ENCODE measurements at places on chromosomes 11 and 22.

GRCh38 chr11:73645972-73646631 lies at the start of gene PLEKHB1:
Gene PLEKHB1 (plus strand): TSS chr11:73646581. CDS start chr11:73646609, 28 bp downstream.
- no peak for DNase-seq

GRCh38 chr11:134939031-134939430 lies 527.0 kb upstream of the B3GAT1 start:
- DNase-seq = no peak

- DNase-seq = no peak
These were observed 284 bp downstream of the CCS start for GRCh38 chr11:66593303-66593635.

- no peak for DNase-seq
These were observed 383.3 kb downstream of the MN1 start for GRCh38 chr22:27418261-27418660.

DNA sequence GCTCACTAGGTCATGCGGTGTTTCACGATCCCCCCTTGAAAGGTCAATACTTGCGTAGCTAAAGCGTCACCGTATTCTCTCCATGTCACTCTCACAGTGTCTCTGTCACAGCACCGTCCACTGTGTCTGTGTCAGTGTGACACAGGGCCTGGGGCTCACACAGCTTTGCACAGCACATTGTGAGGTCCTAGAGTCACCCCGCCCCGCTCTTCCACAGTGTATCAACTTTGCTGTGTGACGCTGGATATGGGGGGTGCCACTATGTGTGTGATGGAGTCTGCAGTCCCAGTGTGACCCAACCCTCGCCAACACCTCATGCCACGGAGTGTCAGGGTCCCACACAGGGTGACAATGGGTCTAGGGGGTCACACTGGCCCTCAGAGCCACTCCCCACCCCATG lies 583 bp downstream of the P4HA3 start:
- DNase-seq = no peak

DNA sequence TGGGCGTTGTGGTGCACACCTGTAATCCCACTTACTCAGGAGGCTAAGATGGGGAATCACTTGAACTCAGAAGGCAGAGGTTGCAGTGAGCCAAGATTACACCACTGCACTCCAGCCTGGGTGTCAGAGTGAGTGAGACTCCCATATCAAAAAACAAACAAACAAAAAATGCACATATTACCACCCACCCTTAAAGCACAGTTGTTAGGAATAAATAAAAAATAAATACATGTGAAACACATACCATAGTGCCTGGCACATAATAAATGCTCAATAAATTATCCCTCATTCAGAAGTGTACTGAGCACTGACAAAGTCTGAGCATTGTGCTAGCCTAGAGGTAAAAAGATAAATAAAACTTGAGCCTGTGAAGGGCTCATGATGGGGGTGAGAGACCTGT lies 9.0 kb upstream of the JAML start:
- no peak for DNase-seq

DNA sequence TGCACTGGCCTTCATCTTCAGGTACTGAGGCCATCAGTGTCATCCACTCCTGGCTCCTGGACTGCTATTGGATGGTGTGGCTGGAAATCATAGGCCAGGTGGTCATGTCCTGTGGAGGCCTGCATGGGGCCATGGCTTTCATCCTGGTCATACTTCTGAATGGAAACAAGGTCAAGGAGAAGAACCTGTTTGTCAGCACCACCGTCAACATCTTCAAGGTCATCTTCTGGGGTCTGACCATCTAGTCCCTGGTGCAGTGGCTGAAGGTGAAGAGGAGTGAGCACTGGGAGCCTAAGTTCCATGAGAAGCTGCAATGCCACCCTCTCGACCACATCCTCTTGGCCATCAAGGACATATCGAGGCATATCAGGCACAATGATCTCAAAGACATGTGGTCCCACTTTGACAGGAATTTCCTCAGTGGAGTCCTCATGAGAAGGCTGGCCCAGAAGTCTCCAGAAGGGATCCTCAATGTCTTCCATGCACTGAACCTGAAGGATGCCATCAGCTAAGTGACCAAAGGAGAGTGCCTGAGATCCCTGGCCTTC lies 120.0 kb upstream of the SERPIND1 start:
- DNase-seq = no peak

DNA sequence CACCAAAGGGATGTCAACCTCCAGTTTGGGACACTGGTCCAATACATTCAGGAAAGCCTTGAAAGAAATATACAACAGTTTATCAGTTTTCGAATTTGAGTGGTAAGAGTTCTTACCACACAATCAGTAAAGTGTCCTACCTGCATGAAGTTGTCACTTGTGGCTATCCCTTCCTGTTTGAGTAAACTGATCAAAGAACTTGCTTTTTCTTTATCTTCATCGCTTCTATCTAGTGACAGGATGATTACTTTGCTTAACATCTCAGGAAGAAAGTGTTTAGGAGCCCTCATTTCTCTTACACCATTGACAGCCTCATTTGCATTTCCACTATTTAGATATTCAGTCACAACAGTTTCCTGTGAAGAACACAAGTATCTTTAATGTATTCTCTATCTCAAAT lies 8.4 kb downstream of the EIF4G2 start:
- no peak for DNase-seq

DNA sequence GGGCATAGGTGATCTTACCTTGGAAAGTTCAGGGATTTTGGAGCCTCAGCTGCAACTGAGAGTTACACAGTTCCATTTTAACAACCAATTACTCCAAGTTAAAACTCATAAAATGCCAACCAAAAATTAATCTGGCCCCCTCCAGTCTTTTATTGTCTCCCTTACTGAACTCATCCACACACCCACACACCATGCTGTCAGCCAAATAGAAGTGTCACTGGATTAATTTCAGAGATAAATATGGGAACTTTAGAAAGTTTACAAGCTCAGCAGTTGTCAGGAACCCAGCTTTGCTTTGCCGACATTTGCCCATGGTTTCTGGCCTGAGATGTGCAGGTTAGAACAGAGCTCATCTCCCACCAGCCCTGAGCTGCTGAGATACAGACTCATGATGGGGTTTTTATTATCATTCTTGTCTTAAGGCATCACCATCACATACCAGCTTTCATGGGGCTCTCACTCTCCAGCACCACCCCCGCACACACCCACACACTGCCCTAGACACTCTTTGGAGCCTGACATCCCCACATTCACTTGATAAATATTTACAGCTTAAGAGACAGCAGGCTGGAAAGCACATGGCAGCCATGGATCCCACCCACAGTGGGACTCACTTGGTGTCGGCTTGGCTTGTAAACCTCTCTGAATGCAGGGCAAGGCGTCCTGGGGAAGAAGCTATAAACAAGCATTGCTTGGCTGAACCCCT lies 23.7 kb upstream of the CTR9 start:
- DNase-seq = no peak

DNA sequence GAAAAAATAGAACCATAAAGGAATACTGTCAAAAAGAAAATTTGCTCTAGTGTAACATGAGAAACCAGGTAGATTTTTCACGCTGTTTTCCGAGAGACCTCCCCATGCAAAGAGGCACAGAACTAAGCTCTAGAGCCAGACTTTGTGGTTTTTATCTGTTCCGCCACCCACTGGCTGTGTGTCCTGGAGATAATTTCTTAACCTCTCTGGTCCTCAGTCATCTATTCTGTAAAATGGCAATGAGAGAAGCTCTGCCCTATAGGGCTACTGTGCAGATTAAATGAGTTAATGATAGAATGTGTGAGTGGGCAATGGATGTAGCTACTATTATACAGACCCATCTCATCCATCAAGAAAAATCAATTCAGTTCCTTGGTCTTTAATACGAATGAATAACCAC lies 9.4 kb upstream of the SIGIRR start:
- DNase-seq = no peak

DNA sequence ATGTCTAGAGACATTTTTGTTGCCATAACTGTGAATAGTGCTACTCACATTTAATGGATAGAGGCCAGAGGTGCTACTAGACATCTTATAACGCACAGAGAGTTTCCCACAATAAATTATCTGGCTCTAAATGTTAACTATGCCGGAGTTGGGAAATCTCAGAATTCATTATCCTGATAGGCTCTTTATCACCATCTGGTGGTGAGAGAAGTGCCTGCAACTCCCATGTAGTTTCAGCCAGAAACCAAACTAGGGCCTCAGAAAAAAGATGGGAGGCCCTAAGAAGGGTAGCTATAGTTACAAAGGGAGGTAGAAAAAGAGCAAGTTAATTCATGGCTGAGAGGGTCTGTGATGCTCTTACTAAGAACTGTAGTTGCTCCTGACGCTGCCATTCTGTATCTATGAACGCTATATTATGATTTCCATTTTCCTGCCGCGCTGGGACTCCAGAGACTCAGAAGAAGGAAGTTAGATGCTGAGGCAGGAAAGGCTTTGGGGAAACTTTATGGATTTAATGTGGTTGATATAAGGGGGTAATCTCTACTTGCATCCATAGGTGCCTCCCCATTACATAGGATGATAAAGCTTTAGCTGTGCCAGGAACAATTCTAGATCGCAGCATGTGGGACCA lies 22.9 kb upstream of the MRPL17 start:
- no peak for DNase-seq

- DNase-seq = no peak
These were observed 59.8 kb upstream of the PRR5 start for GRCh38 chr22:44642096-44642644.

DNA sequence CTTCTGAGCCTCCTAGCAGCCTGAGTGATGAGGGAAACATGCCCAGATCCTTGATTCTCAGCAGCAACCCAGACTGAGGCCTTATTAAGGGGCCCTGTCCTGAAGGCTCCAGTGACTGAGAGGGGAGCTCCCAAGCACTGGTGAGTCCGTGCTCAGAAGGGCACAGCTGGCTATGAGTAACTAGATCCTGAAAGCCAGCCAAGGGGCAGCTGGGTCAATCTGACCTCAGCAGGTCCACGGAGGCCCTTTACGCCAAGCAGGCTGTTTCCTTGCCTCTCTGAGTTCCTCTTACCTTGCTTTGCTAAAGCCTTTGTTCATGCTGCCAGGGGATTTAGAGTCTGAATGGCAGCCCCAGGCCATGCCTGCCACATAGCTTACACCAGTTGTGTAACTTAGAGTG lies 19.3 kb upstream of the MIEF1 start:
- DNase-seq = no peak

- no peak for DNase-seq
These were observed 24.1 kb upstream of the CCDC188 start for GRCh38 chr22:20174785-20175596.

DNA sequence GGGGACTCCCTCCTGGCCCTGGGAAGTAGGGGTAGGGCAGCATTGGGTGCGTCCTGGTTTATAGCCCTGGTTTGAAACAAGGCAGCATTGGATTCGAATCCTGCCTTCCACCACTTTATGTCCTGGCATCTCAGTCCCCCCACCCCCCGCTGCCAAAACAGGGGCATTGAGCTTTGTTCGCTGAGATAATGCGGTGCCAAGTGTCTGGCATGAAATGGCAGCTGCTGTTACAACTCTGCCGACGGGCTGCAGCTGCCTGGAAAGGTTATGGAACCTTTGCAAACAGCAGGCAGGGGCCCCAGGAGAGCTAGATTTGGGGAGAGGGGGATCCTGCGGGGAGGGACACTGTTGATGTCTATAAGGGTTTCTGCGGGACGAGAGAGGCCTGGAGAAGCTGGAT lies 1.9 kb downstream of the TST start:
- DNase-seq = no peak

DNA sequence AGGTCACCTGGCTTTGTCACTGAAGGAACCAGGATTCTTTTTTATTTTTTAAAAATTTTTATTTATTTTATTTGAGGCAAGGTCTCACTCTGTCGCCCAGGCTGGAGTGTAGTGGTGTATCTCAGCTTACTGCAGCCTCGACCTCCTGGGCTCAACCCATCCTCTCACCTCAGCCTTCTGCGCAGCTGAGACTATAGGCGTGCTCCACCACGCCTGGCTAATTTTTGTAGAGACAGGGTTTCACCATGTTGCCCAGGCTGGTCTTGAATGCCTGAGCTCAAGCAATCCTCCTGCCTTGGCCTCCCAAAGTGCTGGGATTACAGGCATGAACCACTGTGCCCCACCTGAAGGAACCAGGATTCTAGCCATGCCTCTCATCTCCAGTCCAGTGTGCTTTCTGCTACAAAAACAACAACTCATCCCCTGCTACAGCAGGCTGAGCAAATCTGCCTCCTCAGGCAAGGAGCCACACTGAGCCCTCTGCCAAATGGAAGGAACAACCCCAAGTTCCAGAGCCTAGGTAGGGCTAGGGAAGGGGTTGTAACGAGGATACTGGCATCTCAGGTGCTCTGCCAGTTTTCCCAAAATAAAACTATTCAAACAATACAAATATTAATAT lies 2.6 kb upstream of the PEX26 start:
- no peak for DNase-seq

- DNase-seq = no peak
These were observed 111.8 kb downstream of the MICAL2 start for GRCh38 chr11:12222055-12222792.

- no peak for DNase-seq
These were observed 41.4 kb upstream of the PCF11 start for GRCh38 chr11:83115551-83115950.

DNA sequence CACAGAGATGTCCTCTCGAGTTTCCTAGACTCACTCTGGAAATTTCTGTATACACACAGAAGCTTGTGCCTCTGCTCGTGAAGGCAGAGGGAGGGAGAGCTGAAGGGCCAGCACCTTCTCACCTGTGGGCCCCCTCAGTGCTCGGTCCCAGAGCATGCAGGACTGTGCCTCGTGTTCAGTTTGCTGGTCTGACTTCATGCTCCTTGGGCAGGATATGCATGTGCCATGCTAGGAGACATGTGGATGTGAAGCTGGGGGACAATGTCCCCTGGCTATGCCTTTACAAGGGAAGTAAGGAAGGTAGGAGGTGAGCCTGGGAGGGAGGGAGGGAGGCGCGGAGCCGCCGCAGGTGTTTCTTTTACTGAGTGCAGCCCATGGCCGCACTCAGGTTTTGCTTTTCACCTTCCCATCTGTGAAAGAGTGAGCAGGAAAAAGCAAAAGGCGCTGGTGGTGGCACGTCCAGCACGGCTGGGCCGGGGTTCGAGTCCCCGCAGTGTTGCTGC lies 22.6 kb downstream of the NEAT1 start:
- no peak for DNase-seq

GRCh38 chr11:42524534-42525227 lies 787.1 kb upstream of the API5 start:
- no peak for DNase-seq

DNA sequence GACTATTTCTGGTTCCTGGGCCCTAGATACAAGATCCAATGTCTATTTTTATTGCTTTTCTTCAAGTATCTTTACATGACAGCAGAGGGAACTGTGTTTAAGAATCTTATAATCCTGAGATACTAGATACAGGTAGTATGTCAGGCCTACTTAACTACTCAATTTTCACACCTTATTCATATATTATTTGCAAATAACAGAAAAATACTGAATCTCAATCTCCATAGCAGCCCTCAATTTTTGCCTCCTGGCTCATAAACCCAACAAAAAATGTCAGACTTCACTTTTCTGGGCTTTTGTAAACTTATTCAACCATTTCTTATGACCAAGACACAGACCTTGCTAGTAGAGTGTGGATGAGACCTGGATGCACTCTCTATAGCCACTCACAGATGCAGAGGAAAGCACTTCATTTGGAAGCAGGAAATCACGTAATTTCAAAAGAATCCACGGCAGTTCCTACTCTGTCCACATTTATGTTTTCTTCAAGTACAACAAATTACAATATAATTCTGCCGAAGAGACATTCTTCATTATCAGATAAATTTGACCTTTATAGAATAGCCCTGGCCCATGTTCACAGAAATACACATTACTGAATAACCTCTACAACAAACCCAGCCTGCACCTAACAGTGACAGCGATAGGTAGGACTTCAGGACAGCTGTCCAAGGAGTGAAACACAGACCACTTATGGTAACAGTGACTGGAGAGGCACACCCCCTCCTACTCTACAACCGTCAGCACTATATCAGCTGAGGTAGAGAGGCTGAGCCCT lies 62.0 kb upstream of the YPEL1 start:
- DNase-seq = no peak

GRCh38 chr11:99424313-99425084 lies 403.8 kb downstream of the CNTN5 start:
- DNase-seq = no peak
